ENCODE measurements at places on chromosomes 5 and 9.
A peak's percentile ranks its signal among the peaks of the same experiment; 100 is the strongest.

DNA sequence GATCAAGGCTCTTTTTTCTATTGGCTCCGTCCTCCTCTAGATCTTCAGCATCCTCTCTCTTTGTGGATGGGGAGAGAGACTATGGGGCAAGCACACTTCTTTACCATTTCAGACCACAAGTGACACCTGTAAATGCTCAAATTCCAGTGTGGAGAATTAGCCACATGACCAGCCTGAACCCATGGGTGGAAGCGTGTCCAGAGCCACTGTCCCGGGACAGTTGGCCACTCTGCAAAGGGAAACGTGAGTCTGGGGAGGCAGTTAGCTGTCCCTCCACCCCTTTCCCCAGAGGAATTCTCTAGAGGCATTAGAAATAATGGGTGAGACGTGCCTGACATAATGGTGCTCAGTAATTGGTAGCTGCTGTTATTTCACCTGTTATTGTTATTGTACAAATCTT is 40.9 kb downstream of the AMBP start:
- DNase-seq = no peak

GRCh38 chr5:172146748-172147092 is 41.3 kb downstream of the STK10 start:
- DNase-seq = no peak

- no peak for DNase-seq
Observed at GRCh38 chr5:62731022-62731421, 152.4 kb downstream of the LRRC70 start.

DNA sequence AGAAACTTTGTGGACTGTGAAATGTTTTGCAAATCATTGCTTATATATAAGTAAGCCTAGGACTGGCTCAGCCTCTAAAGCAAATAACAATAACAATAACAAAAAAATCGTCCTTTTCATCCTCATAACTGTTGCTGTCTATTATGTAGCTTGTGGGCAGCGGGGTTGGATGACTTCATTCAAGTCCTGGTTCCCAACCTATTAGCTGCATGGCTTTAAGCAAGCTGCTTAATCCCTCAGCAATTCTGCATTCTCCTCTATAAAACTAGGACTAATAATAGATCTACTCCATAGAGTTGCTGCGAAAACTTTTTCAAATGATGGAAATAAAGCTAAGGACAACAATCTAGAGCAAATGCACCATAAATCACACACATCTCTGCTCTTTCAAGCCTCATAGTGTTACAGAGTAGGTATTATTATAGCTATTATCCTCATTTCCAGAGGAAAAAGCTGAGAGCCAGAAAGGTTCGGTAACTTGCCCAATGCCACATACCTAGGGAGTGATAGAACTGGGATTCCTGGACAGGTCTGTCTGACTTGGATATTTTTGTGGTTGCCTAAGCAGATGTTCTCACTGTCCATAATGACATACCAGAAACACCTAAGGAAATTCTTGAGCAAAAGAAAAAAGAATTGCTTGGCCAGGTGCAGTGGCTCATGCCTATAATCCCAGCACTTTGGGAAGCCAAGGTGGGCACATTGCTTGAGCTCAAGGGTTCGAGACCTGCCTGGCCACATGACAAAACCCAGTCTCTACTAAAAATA is 98.8 kb upstream of the ADRA1B start:
- no peak for DNase-seq

- no peak for DNase-seq
Observed at GRCh38 chr9:80885894-80886293, 803.5 kb downstream of the TLE1 start.

DNA sequence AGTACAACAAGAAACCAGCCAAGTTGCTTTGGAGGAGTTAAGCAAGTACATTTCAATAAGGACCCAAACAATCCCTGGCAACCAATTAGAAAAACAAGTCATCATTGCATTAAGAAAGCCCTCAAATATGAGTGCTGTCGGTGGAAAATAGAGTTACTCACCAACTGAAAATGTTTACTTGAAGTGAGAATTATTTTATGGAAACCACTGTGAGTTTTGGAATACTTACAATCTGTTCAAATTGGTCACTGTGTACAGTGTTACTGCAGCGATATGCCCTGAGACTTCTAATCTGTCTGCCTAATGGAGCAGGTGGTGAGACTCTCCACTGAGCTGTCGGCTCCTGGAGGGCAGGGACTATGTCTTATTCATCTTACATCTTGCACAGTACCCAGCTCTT is 1073.2 kb upstream of the DMAC1 start:
- peak; percentile 8 for DNase-seq

GRCh38 chr5:124789104-124789605 is 42.7 kb upstream of the ZNF608 start:
- no peak for DNase-seq

GRCh38 chr5:160452036-160452435 is 30.4 kb downstream of the PTTG1 start:
- DNase-seq = no peak

Data from fibroblast of pulmonary artery (primary cell).